Activated T-cell treated with anti-CD3 and anti-CD28 coated beads for 4 hours (primary cell): ENCODE measurements at places on chromosomes 6 and 20.
A peak's percentile ranks its signal among the peaks of the same experiment; 100 is the strongest.

DNA sequence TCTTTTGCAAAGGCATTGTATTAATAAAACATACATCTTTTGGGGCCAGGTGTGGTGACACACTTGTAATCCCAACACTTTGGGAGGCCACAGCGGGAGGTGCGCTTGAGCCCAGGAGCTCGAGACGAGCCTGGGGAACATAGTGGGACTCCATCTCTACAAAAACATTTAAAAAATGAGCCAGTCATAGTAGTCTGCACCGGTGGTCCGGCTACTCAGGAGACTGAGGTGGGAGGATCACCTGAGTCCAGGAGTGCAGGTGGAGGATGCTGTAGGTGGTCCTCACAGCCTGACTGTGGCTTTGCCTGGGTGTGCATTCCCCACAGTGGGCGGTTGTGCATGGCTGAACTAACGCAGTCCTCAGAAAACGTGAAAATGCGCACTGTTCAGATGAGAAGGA lies 162.5 kb downstream of the DLL1 start:
- DNase-seq = no peak

GRCh38 chr6:89302195-89302770 lies 12.8 kb downstream of the GABRR2 start:
- DNase-seq = no peak

GRCh38 chr6:52512199-52512598 lies 64.7 kb downstream of the TRAM2 start:
- DNase-seq = no peak

GRCh38 chr6:157980288-157981131 lies 1.2 kb upstream of the SYNJ2 start:
- no peak for DNase-seq

DNA sequence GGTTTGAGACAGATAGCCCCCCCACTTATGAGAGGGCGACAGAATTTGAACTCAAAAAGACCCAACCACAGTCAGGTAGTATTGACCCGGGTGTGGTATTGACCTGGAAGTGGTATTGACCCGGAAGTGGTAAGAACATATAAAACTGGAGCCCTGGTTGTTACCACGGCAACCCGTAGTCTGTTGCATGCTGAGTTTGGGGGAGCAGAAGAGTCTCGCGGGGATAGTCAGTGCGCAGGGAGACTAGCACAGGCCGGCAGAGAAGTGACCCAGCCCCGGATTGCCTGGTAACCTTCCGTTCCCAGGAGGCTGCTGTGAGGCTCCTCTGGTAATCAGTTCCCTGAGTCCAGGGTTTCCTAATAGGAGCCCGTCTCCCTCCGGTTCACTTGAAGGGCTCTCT lies 96.2 kb downstream of the SNX5 start:
- DNase-seq = no peak

DNA sequence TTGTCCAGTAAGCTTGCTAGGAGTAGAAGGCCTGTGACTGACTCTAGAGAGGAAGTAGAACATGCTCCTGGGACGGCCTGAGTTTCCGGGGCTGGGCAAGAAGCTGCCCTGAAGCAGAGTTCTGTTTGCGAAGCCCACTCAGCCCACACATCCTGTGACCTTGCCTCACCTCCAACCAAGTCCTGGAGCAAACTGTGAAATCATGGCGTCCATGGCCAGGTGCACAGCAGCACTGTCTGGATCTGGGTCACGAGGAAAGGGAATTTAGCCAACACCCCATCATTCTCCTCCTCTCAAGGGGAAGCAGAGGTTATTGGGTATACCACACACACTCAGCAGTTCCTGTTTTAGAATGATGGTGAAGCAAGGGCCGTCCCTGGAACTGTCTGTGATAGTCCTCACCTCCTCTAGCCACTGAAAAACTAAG lies 87.5 kb downstream of the CRYBG1 start:
- DNase-seq = no peak

DNA sequence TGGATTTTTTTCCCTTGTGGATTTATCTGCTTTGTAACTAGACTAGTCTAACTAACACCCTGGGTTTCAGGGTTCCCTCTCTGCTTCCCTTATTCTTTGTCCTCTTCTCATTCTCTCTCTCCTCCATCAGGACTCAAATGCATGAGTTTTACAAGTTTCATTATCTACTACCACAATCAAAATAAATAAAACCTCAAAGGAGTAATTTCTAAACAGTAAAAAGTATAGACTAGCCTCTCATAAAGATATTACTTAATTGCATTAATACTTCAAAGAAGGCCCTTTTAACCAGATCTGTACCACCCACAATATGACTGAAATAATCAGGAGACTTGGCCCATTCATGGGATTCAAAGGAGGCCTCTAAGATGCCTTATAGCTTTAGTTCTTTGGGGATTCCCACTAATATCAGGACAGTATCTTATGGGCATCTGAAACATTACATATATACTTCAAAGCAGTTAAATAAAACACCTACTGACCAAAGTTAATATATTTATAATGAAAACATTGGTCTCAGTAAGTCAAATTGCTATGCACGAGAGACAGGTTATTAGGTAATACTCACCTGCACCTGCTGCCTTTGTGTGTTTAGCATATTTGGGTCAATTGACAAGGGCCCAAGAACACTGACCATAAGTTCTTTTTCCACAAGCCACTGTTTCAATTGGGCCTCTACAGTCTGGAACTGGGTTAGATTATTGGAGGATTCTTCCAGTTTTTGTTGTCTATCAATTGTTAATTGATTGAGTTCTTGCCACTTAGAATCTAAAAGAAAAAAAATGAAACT lies 85.7 kb downstream of the DST start:
- DNase-seq = no peak

- DNase-seq = no peak
Observed at GRCh38 chr6:142900227-142900971, 44.6 kb downstream of the HIVEP2 start.

GRCh38 chr6:139109558-139109957 lies 25.3 kb upstream of the HECA start:
- DNase-seq = no peak

DNA sequence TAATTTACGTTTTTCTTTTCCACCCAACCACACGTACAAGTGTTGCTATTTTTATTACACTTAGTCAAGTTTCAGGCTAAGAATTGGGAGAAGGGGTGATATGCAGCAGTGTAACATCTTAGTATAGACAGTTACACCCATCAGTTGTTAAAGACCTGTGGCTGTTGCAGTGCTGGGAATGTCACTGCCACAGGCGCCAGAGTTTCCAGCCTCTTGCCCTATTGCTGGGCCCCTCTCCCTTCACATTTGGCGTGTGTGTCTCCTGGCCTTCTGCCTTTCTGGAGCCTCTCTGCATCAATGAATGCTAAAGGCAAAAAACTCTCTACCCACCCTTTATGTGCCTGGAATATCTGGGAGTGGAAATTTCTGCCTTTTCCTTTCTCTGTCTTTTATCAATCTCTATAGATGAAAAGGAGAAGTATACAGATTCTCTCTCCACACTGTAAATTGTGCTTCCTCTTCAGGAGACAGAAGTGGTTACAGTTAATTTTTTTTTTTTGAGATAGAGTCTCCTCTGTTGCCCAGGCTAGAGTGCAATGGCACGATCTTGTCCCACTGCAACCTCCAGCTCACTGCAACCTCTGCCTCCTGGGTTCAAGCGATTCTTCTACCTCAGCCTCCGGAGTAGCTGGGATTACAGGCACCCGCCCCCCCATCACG lies 73.0 kb downstream of the TIAM2 start:
- no peak for DNase-seq

DNA sequence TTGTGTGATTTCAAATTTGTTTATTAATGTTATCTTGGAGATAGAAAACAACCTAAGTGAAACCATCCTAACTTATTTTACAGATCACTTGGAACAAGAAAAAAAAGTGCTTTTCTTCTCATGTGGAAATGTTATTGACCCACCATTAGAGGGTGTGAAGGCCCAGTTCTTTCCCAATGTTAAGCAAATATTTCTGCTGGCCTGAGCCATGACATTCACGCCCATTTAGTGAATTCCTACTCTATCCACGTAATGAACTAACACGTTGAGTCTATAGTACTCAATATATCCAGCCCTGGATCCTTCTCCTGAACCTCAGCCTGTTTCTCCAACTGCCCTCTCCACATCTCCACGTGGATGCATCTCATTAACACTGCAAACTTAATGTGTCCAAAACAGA lies 180.6 kb upstream of the ZFP64 start:
- no peak for DNase-seq

DNA sequence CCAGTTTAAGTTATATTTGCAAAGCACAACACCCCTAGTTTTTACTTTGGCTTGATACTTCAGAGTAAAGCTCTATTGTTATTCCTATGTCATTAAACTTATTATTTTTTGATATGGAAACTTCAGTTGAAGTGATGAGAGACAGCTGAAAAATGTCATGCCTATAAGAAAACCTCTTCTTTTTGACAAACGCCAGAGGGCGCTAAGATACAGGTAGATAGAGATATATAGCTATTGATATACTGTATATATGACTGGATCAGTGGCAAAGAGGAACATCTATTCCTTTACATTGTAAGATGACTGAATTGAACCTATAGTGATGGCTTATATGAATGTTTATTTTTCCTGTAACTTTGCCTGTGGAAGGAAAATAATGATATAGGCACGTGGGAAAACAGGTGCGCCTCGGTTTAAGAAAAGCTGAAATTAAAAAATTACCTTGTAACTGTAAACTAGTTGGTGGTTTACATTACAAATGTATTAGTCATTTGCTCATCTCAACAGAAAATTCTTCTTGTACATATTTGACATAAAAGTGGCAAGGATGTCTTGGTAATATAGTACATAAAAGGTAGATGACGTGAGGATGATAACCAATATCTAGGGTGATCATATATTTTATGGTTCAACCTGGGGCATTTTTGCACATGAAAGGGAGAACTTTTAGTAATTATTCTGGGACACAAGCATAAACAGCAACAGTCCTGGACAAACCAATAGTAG lies 74.1 kb downstream of the LAMA4 start:
- peak; percentile 33 for DNase-seq

DNA sequence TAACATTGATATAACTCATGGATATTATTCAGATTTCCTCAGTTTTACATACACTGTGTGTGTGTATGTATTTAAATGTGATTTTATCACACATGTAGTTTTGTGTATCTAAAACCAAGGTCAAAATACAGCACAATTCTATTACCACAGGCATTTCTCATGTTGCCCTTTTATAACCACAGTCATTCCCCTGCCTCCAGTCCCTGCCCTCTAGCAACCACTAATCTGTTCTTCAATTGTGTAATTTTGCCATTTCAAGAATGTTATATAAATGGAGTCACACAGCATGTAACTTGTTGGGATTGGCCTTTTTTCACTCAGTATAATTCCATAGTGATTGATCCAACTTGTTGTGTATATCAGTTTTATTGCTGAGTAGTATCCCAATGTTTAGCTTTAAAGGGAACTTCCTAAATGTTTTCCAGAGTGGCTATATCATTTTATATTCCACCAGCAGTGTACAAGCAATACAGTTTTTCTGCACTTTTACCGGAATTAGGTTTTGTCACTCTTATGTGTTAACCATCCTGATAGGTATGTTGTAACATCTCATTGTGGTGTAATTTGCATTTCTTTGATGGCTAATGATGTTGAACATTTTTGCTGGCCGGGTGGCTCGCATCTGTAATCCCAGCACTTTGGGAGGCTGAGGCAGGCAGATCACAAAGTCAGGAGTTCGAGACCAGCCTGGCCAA lies 338.2 kb downstream of the SOX4 start:
- DNase-seq = no peak

DNA sequence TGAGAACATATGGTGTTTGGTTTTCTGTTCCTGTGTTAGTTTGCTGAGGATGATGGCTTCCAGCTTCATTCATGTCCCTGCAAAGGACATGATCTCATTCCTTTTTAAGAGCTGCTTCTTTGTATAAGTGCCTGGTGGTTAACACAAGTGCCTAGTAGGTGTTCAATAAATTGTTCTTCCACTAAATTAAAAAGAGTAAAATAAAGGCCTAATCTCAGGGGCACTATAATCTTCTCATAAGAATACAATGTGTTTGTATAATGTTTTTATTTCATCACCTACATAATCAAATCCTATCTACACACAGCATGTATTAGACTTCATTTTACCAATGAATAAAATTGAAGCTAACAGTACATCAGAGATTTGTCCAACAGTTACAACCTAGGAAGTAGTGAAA lies 252.7 kb downstream of the KHDC1L start:
- no peak for DNase-seq

DNA sequence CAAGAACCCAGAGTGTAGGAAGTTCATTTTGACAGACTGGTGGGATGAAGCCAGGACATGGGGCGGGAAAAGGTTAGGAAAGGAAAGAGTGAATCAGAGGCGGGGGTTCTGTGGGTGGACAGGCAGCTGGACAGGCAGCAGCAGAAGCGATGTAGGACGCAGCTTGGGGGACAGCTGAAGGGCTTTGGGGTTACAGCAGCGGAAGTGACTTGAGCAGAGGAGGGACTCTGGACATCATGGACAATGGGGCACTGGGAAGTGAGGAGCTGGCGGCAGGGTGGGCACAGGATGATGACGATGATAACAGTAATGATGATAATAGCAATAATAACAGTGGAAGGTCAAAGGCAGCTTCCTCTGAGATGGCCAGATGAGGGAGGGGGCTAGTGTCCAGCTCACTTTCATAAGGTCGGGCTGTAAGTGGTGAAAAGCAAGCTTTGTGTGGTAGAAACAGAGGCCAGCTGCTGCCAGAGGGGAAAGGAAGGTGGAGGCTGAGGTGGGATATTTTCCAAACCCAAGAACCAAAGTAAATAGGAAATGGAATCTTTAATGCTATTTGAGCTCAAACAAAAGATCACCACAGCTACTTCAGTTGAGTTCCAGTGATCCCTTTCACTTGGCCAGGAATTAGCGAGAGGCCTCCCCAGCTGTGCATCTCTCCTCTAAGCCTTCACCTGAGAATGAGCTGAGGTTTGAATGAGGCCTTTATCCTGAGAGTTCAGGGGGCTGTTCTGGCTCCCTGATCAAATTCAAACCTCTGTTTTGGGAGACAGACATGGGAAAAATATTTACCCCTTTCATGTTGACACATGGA lies 433.5 kb downstream of the DHX35 start:
- DNase-seq = no peak

DNA sequence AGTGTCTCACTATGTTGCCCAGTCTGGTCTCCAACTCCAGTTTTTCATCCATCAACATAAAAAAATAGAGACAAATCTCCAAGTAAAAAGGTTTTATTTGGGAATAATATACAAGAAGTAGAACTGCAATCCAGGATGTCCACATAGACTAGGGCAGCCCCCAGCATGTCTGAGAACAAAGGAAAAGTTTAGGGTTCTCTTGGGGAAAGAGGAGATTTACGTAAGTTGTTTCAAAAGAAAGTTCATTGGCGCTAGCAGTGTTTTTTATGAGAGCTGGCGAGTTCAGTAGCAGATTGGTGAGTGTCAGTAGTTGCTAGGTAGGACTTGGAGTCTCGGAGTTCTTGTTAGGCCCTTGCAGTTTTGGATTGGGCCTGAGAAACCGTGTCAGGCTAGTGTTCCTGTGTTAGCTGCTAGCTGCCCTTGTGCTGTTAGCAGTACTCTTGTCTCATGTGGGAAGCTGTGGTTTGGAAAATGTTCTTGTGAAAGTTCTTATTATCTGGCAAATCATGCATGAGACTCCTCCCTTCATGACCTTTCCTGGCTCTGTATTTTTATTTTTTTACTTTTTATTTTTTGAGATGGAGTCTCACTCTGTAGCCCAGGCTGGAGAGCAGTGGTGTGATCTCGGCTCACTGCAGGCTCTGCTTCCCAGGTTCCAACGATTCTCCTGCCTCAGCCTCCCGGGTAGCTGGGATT lies 24.7 kb downstream of the TTLL9 start:
- no peak for DNase-seq

- no peak for DNase-seq
Observed at GRCh38 chr20:33009214-33010132, 2.0 kb downstream of the BPIFB2 start.
